ENCODE measurements at places on chromosomes 1 and 21.
A peak's percentile ranks its signal among the peaks of the same experiment; 100 is the strongest.

DNA sequence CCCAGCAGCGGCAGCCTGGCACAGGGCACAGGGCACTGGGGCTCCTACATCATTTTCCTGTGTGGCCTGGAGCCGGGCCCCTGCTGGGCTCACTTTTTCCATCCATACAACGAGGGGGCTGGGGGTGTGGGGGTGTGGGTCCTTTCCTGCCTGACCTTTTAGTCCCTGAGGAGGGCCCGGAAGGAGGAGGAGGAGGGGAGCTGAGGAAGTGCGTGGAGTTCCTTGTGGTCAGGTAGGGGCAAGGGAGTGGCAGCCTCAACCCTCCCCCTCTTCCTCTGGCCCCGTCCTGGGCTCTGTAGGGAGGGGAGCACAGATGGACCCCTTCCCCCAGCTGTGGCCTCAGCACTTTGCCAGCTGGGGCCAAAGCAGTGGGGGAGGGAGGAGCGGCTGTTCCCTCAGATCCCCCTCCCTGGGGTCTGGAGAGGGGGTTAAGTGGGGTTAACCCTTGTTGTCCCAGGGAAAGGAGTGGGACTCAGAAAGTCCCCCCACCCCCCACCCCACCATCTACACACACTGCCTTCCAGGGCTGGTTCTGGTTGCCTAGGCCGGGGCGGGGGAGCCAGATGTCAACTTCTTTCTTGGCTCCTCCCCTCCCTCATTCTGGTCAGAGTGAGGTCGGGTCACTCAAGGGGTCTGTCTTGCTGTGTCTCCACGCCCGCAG lies 5.7 kb downstream of the NTRK1 start:
- no peak for DNase-seq

DNA sequence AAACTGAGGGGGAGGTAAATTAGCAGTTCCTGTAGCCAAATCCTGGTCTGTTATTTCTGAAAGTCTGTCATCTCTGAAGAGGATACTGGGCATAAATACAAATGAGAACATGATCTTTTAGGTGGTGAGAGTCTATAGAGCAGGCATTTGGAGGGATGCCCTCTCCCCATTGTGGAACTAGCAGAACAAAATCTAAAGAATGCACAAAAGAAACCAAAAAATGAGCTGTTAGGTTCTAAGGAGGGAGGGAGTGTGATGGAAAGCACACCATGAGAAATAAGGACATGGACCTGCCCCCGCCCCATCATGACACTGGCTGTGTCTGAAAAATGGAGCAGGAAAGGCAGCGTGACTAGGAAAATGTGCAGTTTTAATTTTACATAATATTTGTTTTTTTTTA lies 262.0 kb downstream of the KIF26B start:
- no peak for DNase-seq

- DNase-seq, result no peak
These were observed 272.3 kb downstream of the NEGR1 start for GRCh38 chr1:72010094-72010431.

- DNase-seq, result no peak
These were observed 72.9 kb downstream of the PLA2G4A start for GRCh38 chr1:186901631-186902030.

- DNase-seq, result no peak
These were observed 121.4 kb downstream of the TGFBR3 start for GRCh38 chr1:91764471-91765115.

DNA sequence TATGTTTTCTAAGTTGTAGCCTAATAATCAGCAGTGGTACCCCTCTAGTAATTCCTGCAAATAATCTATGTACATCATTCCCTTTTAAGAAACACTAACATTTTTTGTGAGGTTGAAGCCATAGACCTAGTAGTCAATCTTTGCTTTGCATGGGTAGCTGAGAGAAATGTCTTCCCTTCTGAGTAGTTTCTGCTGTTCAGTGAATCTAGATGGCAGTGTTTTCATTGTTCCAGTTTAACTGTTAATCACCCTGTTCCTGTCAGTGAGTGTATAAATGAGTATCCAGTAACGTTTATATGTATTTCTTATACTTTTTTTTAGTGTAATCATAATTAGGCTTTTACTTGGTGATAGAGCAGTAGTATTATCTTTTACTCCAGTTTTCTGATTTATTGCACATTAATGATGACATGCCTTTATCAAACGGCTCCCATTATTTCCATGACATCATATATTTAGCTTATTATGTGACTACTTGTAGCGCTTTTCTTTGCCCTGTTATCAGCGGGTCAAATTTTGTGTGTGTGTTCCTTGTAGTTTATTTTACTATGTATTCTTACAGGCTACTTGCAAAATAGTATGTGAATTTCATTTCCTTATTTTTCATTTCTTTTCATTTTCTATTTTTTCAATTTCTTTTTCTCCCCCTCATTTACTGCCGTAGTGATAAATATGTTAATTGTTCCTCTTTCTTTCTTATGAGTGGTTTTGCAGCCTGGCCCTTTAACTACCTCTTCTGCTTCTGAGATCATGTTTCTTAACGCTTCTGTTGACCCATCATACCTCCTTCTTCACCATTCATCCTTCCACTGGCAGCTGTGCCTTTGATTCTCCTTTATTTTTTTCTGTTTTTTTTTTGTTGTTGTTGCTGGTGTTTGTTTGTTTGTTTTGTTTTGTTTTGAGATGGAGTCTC lies 18.8 kb downstream of the CEP350 start:
- no peak for DNase-seq

DNA sequence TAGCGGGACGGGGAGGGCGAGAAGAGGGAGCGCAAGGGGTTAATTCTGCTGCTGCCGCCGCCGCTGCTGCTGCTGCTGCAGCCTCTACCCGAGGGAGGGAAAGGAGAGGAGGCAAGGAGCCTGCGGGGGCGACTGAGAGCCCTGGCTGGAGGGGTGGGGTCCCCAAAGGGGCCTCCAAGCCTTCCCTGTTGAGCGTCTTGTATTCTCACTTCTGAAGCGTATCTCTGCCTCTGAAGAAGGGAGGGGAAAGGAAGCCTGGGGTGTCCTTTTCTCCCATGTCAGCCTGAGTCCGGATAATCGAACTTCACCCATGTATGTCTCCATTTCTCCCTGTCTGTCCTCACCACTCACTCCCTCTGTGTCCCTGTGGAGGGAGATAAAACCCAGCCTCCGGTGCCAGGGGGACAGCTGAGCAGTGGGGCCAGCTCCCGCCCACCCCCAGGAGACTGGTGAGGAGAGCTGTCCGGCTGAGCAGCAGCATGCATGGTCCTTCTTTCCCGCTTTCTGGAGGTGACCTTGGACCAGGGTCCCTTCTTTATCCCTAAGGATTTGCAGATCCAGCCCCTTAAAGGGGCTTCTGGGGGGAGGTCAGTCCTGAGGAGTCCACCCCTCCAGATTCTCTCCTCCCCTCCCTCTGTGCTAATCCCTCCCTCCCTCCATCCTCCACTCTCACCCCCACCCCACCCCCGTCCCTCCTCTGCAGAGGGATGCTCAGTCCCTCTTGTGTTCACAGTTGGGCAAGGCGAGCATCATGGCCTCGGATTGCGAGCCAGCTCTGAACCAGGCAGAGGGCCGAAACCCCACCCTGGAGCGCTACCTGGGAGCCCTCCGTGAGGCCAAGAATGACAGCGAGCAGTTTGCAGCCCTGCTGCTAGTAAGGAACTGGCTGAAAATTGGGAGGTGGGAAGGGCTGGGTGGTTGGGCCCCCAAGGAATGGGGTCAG lies 1.0 kb downstream of the NCDN start:
- no peak for DNase-seq

GRCh38 chr1:219732814-219733491 lies 120.0 kb upstream of the ZC3H11B start:
- peak; percentile 4 for DNase-seq

DNA sequence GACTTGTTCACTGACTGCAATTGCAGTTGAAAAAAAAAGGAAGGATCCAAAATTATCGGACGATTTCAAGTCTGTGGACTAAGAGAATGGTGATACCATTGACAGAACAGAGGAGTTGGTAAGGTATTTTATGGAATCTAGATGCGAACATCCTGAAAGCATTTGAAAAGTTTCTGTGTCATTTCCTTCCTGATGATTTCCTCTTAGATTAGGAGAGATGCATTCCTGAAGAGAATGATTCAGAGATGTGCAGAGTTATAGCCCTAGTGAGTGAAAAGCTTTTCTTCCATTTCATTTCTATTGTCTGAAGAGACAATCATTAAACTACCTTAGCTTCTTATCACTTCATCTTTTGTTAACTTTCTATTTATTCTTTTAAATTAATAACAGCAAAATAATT lies 200.0 kb downstream of the KCNK2 start:
- no peak for DNase-seq

DNA sequence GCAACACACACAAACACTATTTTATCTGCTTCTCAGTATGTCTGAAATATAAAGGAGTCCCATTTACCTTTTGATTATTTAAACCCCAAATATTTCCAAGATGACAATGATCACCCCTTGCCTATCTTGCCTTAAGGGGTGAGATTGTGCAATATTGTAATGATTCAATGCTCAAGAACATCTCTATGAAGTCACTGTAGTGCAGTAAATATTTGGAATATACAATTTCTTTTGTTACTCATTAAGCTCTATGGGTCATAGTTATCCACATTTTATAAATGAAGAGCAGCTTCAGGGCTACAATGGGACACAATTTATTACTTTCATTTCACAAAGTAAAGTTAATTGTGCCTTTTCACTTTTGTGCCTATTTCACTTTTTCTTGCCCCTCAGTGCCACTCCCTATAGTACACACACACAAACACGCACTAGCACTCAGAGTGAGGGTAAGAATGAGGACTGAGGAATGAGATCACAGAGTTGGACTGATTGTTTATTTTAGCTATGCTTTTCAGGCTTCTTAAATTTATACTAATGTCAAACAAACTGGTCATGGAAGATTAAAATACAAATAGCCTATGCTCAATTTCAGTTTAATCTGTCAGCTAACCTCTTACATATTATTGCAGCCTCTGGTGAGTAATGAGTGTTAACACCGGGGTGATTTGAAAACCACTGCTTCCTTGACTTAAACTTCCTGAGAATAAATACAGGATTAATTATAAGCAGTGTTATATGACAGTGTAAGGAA lies 521.0 kb upstream of the B3GALT2 start:
- peak; percentile 14 for DNase-seq

DNA sequence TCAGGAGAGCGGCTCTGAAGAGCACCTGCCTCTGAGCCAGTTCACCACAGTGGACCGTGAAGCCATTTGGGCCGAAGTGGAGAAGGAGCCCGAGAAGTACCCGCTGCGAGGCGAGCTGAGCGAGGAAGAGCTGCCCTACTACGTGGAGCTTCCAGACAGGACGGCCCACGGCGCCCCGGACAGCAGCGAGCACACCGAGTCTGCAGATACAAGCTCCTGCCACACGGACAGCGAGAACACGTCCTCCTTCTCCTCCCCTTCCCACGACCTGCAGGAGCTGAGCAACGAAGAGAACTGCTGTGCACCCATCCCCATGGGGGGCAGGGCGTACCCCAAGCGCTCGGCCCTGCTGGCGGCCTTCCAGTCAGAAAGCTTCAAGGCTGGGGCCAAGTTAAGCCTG lies 74.9 kb upstream of the MORC3 start:
- no peak for DNase-seq

DNA sequence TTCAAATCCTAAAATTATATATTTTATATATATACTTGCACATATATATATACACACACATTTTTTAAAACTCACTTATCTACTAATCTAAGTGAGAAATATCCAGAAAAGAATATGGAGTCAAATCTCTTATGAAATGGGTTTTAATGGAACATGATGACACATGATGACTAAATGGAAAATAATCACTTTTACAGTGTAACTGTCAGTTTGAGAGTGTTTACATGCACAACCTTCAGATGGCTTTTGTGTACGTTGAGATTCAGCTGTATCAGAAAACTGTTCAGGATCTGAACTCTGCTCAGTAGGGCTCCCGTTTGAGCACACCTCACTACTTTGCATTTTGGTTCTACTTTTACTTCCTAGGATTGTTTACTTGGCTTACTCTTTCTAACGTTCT lies 189.8 kb downstream of the DNAH14 start:
- DNase-seq, result no peak

DNA sequence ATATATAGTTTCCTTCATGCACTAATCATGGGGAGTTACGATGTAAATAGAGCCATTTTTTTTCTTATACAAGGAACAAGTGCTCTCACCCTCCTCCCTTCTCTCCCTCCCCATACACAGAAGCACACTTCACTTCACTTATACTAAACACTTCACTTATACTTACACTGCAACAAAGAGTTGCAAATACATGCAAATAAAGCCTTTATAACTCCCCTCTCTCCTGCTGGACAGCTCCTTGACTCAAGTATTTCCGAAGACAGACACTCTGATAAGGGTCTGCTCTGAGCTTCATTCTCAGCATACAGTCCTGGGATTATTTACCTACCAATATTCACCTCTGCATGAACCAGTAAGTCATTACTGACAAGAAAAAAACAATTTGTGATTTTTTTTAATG lies 35.6 kb upstream of the ERG start:
- DNase-seq, result no peak

DNA sequence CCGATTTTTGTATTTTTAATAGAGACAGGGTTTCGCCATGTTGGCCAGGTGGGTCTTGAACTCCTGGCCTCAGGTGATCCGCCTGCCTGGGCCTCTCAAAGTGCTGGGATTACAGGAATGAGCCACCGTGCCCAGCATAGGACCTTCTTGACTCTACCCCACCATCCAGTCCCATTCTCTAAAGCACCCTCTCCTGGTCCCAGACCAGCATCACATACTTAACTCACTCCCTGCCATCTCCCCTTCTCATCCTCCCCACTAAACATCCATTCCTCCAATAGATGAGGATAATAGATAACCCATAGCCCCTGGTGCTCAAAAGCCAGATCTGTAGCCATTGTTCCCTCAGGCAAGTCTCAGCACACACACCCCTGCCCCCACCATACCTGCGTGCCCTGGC lies 2.1 kb downstream of the ENTREP3 start:
- DNase-seq, result no peak

DNA sequence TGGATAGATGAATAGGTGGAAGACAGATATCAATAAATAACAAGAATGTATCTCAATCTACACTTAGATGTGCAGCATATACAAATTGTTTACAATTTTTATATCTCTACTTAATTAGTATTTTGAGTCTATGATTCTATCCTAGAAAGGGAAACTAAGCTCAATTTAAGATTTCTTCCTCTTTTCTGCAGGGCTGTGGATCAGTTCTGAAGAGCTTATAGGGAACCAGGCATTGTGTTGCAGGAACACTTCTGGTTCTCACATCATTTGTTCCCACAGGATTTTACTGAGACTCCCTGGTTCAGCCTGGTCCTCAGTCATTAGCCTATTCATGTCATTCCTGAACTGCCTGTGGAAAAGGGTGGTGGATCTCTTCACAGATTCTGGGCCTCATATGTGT lies 105.8 kb downstream of the TNFSF18 start:
- DNase-seq, result no peak

GRCh38 chr1:206657751-206658150 lies 22.4 kb downstream of the DYRK3 start:
- DNase-seq, result no peak

GRCh38 chr21:31974454-31974985 lies 101.7 kb downstream of the HUNK start:
- no peak for DNase-seq

- no peak for DNase-seq
These were observed 31.6 kb downstream of the NID1 start for GRCh38 chr1:236033336-236033735.

- DNase-seq, result no peak
These were observed 365.6 kb upstream of the ADGRL2 start for GRCh38 chr1:81435175-81435574.
